Mesothelial cell of epicardium (in vitro differentiated cells): ENCODE measurements at places on chromosomes 5 and 9. TPM values are rescaled to one million over a fixed set of nuclear protein-coding genes. Genes with fewer than 3 reads are reported as not detected.

- no peak for DNase-seq
- peaks cover 4% of the 10 kb centered on the region for H3K27me3 ChIP-seq
- no peak overlapping the region for H3K4me3 ChIP-seq
- H3K36me3 ChIP-seq, result no peaks in the 10 kb centered on the region
- no peak overlapping the region for H3K27ac ChIP-seq
- no peaks in the 10 kb centered on the region for H3K4me1 ChIP-seq
These were observed 602.5 kb upstream of the RGMB start for GRCh38 chr5:98170994-98171393.

DNA sequence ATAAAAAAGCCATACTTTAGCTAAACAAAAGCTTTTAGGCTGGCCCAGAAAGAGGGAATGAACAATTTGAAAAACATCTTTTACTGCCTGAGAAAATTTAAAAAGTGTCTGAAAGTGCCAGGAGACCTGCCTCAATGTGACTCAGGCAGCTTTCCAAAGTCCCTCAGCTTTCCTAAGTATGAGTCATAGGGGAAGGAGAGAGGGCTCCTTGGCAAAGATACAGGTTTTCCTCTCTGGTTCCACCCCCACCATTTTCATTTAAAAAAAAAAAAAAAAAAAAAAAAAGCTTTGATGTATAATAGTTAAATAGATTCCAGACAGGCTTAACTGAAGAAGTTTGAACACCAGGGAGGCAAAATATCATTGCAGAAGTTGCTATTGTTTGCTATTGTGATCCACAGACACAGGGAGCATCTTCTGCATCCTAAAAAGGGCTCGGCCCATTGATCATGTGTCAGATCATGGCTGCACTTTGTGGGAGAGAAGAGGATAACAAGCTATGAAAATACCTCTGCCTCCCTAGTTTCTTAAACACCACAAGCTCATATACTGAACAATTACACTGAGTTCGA, 71.5 kb downstream of the MRPS27 start:
- DNase-seq, result no peak
- H3K4me1 ChIP-seq, result peaks cover 60% of the 10 kb centered on the region
- H3K4me3 ChIP-seq, result no peak overlapping the region
- H3K27ac ChIP-seq, result peak overlapping the region; percentile 89
- no peaks in the 10 kb centered on the region for H3K36me3 ChIP-seq

DNA sequence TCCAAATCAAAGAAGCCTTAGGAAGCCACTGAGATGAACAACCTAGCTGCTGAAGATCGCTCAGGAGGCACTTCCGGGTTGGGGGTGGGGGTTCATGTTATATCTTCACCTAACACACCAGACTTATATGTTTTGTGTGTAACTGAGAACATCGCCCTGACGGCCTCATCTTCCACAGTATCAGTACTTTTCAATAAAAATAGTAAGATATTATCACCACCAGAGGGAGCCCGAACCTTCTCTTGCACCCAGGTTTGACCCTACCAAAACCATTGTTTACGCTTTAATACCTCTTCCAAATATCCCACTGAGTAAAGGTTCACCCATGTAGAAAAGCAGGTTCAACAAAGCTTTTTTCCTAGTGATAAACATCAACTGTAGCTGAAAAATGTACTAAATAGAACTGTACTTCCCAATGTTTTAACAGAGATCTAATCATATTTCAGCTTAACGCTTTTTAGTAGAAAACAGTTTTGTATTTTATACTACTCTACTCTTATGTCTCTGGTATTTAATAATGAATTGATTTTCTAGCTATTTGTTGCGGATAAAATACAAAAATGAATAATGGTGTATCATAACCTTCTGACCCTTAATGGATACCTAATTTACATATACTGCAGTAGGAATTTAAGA, 244.0 kb downstream of the EPB41L4A start:
- DNase-seq, result no peak
- peaks cover 11% of the 10 kb centered on the region for H3K4me1 ChIP-seq
- H3K27me3 ChIP-seq, result no peaks in the 10 kb centered on the region
- H3K4me3 ChIP-seq, result no peak overlapping the region
- peaks cover 24% of the 10 kb centered on the region for H3K36me3 ChIP-seq

DNA sequence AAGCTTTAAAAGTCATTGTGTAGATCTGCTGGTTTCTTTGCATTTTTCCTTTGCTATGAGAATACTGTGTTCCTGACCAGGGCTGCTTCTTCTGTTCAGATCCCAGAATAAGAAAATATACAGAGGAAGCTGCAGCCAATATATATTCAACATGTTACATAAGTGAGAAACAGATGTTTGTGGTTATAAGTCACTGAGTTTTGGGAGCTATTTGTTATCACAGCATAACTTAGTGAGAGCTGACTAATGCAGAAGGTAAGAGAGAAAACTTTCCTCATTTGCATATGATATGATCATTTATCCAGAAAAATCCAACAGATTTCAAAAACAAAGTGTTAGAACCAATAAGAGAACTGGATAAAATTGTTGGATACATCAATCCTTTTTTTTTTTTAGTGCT, 136.3 kb upstream of the NR3C1 start:
- H3K27ac ChIP-seq, result no peak overlapping the region
- H3K4me1 ChIP-seq, result peaks cover 49% of the 10 kb centered on the region
- H3K27me3 ChIP-seq, result no peaks in the 10 kb centered on the region
- H3K4me3 ChIP-seq, result no peak overlapping the region
- DNase-seq, result no peak

Gene ACTBL2
- total RNA-seq, result 0.07 TPM in 2 of 3 replicates, not detected in the other

Gene UBE2QL1
- 3.9 to 4.4 TPM (median 4.2 TPM) in 3 replicates for total RNA-seq

Gene SYK
- total RNA-seq, result 3.3 to 3.9 TPM (median 3.8 TPM) in 3 replicates

Gene IL5
- total RNA-seq, result not detected in 3 replicates

Gene ZFP2
- 3.8 to 4.3 TPM (median 4.0 TPM) in 3 replicates for total RNA-seq
